Stomach (tissue), 19 donors: ENCODE measurements at places on chromosomes 3 and 15. TPM values are rescaled to one million over a fixed set of nuclear protein-coding genes. Genes with fewer than 3 reads are reported as not detected.

C3orf70 gene
- 2.4 TPM for polyA plus RNA-seq

CELF6 gene
- 0.61 TPM for polyA plus RNA-seq

C3orf85 gene
- not detected for polyA plus RNA-seq

CIP2A gene
- 1.4 TPM for polyA plus RNA-seq

GRCh38 chr3:45760878-45761711, 35.2 kb downstream of the SLC6A20 start:
- peak; percentile 86 for DNase-seq
- H3K36me3 ChIP-seq: no peaks in the 10 kb centered on the region
- no peaks in the 10 kb centered on the region for H3K27me3 ChIP-seq
- H3K27ac ChIP-seq: no peak overlapping the region
- peaks cover 9% of the 10 kb centered on the region for H3K4me1 ChIP-seq

GRCh38 chr15:78536134-78536533, 4.1 kb upstream of the PSMA4 start:
- H3K4me1 ChIP-seq: peaks cover 7% of the 10 kb centered on the region
- H3K36me3 ChIP-seq: no peaks in the 10 kb centered on the region
- H3K27ac ChIP-seq: no peak overlapping the region
- H3K4me3 ChIP-seq: no peak overlapping the region

DNA sequence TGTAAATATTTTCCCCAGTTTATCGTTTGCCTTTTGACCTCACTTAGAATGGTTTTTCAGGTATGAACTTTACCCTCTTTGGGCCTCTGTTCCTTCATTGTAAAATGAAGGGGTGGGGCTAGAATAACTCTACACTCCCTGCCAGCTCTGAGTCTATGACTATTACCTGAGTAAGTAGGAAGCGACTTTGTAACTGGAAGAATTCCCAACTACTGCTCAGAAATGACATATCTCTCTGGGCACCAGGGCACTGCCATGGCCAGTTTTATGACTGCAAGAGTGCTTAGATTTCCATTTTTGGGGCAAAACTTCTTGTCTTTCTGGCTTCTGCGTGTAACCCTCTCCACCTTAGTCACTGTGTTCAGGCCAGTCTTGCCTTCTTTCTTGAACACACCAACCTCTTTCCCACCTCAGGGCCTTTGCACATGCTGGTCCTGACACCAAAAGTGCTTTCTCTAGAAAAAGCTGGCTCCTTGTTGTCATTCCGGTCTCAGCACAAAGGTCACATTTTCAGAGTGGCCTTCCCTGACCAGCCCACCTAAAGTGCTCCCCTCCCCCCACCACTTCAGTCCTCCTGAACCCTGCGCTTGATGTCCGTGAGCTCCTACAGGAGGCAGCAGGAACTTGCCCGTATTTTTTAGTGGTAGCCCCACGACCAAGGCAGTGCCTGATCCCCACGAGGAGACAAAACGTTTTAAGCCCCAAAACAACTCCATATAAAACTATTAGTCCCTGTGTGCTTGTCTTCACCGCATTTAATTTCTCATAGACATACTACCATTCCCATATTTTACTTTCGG, 25.6 kb downstream of the CDCP1 start:
- peak; percentile 79 for DNase-seq
- no peak overlapping the region for H3K4me3 ChIP-seq
- peak overlapping the region; percentile 77 for H3K27ac ChIP-seq

GRCh38 chr3:12924437-12924836, 83.1 kb upstream of the RPL32 start:
- H3K27me3 ChIP-seq: no peaks in the 10 kb centered on the region
- H3K36me3 ChIP-seq: peaks cover 97% of the 10 kb centered on the region
- H3K4me1 ChIP-seq: peaks cover 5% of the 10 kb centered on the region
- H3K27ac ChIP-seq: no peak overlapping the region
- no peak for DNase-seq
- no peak overlapping the region for H3K4me3 ChIP-seq

- DNase-seq: no peak
- no peaks in the 10 kb centered on the region for H3K4me1 ChIP-seq
- H3K27me3 ChIP-seq: no peaks in the 10 kb centered on the region
- H3K27ac ChIP-seq: no peak overlapping the region
- no peaks in the 10 kb centered on the region for H3K36me3 ChIP-seq
Measured at GRCh38 chr3:69560116-69560515, 174.2 kb upstream of the FRMD4B start.

DNA sequence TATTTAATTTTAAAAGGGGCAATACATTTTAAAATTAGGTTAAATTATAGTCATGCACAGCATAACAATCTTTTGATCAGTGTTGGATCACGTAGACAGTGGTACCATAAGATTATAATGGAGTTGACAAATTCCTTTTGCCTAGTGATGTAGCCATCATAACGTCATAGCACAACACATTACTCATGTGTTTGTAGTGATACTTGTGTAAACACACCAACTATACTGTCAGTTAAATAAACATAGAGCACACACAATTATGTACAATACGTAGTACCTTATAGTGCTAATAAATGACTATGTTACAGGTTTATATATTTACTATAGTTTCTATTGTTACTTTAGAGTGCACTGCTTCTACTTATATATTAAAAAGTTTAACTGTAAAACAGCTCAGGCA, 31.2 kb downstream of the FOXB1 start:
- H3K27ac ChIP-seq: no peak overlapping the region
- H3K27me3 ChIP-seq: peaks cover 7% of the 10 kb centered on the region
- no peak overlapping the region for H3K4me3 ChIP-seq

GRCh38 chr3:186342197-186342596, 19.8 kb downstream of the DGKG start:
- no peak overlapping the region for H3K4me3 ChIP-seq
- H3K4me1 ChIP-seq: peaks cover 4% of the 10 kb centered on the region
- no peak overlapping the region for H3K27ac ChIP-seq
- H3K27me3 ChIP-seq: no peaks in the 10 kb centered on the region
- no peaks in the 10 kb centered on the region for H3K36me3 ChIP-seq
